ENCODE measurements at places on chromosomes 6 and 20.

DNA sequence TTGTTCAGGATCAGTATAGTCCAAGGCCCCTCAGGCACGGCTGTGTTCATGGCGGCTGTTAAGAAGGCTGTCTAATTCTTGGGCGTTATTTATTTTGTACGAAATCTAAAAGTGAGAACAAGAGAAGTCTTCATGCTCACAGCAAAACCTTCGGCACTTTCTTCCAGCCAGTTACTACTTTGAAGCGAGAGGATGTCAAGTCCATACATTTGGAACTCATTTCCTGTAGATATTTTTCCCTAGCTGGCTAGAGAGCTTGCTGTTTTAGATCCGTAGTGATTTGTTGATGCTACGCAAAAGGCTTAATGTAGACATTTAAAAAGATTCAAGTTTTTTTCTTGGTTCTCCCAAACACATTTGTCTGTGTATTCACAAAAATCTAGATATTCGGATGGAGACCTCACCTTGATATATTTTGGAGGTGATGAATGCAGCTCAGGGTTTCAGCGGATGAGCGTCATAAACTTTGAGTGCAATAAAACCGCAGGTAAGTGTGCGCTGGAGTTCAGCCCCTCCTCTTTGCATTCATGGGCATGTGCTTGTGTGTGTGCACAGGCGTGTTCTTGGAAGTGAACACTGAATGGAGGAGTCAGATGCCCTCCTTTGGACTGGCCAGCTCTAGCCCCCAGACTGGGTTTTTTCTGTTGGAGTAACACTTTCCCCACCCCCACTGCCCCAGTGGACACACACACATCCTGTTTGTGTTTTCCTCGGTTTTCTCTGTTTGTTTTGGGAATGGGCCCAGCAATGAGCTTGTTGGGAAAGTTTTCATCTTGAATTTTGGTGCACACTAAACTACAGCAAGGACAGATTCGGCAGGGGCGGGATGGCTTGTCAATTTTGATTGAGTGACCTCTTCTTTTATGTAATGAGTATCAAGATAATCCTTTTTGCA is 65.4 kb downstream of the IGF2R start:
- DNase-seq, result no peak

DNA sequence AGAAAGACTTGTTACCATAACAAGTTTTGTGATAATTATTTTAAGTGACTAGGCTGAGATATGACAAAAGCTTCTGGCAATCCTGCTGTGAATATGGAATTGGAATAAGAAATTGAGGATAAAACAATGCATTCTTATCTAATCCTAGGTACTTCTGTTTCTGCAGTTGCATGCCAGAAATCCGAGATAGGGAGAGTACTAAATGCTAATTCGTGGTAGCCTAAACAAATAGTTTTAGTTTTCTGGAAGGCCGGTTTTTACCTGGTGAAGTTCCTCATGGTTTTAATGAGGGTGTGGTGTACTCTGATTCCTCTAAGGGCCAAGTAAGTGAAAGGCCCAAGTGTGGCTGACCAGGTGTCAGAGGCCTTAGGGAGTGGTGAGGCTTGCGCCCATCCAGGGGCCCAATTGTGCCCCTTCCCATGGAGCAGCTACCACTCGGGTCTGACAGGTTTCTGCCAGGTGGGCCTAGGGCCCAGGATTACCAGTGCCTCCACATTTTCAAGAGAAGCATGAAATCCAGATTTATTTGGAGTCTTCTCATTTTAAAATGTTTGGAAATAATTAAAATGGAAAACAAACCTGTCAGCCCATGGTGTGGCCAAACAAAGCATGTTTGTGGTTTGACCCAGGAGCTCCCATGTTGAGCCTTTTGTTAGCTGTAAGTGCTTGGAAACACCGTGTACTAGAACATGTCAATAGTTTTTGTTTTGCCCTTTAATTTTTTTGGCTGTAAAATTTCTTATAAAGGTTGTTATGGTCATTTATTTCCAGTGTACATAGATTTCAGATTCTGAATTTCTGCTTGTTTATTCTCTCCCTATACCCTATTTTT is 6.6 kb downstream of the PLCB4 start:
- no peak for DNase-seq

DNA sequence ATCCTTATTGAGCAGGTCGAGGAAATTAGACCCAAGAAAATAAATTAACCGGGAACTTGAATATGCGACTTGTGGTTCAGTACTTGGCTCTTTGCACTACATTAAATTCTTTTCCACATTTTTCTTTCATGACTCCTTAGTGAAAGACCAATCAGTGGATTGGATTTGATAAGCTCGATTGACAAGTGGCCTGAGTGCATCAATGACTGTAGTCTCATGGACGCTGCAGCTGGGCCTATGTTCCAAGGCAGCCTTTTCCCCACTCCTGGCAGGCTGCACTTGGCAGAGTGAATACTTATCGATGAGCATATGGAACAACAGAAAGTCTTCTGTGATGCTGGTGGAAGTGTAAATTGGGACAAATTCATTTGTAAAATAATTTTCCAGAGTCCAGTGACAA is 210.8 kb upstream of the EXOC2 start:
- DNase-seq, result no peak

GRCh38 chr20:3420211-3420707 is 12.8 kb upstream of the DNAAF9 start:
- DNase-seq, result peak; percentile 24

DNA sequence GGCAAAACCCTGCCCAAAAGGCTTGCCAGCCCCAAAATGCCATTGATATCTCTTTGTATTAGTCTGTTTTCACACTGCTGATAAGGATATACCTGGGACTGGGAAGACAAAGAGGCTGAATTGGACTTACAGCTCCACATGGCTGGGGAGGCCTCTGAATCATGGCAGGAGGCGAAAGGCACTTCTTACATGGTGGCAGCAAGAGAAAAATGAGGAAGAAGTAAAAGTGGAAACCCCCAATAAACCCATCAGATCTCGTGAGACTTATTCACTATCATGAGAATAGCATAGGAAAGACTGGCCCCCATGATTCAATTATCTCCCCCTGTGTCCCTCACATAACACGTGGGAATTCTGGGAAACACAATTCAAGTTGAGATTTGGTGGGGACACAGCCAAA is 28.6 kb downstream of the MBOAT1 start:
- DNase-seq, result no peak

DNA sequence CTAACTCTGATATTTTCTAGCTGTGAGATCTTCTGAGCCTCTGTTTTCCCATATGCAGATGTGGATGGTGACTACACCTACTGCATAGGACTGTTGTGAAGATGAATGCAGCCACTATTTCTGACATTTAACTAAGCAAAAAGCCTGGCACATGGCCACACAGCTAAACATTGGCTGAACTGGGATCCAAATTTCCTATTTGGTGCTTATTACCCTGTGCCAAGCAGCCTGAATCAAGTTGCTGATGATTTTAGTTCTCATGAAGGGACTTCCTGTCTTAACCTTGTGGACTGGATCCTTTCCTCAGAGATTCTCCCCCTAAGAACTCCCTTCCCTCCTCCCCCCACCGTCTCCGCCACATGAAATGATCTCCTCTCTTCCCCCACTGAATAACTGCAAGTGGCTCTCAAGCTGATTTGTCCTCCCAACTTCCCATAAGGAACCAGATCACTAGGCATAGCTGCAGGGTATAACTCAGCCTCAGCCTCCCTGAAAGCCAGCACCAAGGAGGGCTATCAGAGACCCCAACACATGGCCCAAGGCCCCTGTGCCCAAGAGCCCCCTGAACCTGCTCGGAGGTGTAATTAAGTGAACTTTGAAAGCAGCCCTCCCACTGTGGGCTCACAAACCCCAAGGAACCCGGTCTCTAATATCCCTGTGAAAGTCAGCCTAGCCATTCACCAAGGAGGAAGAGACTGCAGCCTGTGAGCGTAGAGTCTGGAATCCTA is 55.7 kb downstream of the MAFB start:
- DNase-seq, result no peak

DNA sequence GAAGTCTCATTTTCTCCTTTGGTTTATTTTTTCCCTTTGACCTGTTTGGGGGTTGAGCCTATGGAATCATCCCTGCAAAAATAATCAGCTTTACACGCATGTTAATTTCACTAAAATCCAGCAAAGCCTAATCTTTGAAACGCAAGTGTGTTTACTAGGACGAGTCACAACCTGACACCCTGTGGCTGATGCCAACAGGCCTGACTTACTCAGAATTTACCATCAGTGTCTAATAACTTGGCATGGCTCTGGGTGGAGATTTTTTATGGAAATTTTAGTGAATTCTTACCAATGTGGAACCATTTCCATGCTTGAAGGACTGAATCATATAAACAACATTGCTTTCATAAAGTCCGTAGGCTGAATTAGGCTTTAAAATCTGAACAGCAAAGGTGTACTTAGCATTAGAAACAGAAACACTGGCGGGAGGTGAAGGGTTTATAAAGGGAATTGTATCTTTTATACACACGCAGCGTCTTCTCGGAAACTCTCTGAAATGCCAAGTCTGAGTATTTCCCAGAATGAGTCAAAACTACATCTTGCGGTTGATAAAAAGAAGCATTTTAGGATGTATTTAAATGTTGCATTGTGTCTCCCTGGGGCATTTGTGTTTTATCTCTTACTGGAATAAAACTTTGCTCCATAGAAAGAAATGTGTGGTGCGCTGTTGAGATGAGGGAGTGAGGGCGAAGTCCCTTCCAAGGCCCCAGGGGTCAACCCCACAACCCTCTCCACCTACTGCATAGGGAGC is 81.2 kb downstream of the DACT2 start:
- DNase-seq, result no peak

DNA sequence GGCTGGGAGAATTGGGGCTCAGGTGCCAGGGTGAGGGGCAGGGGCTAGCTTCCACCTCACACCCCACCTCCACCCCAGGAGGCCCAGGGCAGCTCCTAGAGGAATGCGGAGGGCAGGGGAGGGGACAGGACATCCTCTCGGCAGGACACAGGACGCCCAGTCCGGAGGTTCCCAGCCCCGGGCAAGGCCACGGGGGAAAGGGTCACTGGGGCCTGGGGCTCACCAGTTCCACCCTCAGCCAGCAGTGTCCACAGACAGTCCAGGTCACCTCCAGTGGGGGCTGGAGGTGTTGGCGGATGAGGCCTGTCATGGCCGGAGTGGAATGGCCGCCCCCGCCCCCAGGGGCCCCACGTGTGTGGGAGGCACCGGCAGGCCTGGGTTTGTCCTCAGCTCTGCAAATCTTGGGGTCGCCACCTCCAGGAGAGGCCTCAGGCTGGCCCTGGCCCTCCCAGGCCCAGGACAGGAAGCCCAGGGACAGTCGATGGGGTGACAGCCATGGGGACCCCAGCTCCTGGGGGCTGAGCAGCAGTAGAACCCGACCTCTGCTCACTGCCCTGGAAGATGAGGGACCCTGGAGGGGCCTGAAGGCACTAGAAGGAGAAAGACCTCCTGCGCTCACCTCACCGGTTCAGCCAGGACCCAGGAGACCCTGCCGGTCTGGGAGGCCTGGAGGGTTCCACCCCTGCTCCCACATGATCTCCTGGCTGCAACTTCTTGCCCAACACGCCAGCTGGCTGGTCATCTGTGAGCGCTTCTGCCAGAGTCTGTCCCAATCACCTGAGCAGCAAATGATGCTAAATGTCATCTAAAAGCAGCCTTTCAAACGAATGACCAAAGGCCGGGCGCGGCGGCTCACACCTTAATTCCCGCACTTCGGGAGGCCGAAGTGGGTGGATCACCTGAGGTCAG is 13.0 kb upstream of the ABHD16B start:
- no peak for DNase-seq

DNA sequence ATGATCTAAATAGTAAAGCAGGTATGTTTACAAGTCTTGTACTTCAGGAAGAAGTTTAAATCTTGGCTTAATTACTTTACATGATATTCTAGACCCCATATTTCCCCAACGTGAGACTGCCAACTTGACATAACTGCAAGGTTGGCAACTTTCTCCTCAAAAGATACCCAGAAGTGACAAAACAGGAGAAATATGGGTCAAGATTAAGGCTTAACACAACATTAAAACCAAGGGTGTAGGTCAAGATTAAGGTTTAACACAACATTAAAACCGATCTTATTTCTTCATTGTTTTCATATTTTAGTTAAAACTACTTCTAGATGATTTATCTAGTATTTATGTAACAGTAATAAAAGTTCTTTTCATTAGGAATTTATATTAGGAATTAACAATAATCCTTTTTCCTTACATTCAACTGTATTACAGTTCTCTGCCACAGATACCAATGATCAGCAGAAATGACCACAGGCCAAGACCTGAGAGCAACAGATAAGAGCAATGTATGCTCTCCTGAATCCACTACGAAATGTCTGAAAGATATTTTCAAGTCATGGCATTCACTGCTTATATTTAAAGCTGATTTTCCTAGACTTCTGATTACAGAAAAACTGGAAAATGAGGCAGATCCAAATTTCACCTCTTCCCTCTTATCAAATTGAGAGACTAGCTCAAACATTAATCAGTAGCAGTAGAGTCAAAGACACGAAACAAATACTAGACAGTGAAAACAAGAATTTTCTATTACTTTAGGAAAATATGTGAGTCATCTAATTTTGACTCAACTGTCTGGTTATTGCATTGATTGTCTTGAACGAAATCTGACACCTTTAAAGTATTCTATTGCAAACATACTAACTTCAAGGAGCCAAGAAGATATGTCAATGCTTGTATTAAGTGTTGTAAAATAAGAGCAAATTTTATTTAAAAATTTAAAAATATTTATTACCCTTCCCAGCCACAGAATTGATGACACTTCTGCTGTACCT is 72.3 kb downstream of the RNGTT start:
- no peak for DNase-seq

DNA sequence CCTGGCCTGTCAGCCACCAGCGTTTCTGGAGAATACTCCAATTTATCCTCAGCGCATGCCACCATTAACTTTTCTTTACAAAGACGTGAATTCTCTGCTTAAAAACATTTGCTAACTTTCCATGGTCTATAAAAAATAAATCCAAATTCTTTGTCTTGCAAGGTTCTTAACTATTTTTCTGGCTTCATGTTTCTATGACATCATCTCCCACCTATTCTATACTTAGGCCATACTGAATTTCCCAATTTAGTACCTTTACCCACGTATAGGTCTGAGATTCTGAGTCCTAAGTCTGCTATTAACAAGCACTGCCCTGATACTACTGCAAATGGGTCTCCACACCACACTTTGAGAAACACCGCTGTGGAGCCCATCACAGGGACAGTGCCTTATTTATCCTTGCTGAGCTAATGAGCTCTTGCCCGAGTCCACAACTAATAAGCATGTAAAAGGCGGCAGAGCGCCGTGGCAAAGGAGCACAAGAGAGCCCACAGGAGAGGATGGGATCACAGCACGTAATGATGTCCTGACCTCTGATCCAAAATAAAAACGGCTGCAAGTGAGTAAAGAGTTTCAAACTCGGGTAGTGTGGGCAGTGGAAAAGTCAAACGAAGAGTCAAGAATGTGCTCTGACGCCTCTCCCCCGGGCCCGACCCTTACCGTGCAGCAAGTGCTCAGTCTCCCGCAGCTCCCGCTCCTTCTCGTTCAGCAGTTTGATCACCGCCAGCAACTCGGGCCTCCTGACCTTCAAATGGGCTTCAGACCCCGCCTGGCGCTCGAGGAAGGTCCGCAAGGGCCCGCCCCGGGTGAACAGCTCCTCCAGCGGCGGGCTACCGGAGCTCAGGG is 519 bp downstream of the MTRF1L start:
- DNase-seq, result no peak

GRCh38 chr20:59448851-59449444 is 148.5 kb downstream of the EDN3 start:
- DNase-seq, result no peak

GRCh38 chr20:33132513-33133372 is 35.2 kb upstream of the BPIFA2 start:
- DNase-seq, result no peak

Data from SK-N-MC (cell line).